ENCODE measurements at places on chromosomes 6 and 20.

- DNase-seq = no peak
Observed at GRCh38 chr6:101294051-101294638, 99.4 kb upstream of the GRIK2 start.

- DNase-seq = no peak
Observed at GRCh38 chr20:46089167-46089416, 670 bp downstream of the NCOA5 start.

GRCh38 chr20:39036011-39036410, 73.9 kb downstream of the DHX35 start:
- DNase-seq = no peak

- DNase-seq = no peak
Observed at GRCh38 chr6:23477586-23477985, 648.4 kb upstream of the NRSN1 start.

DNA sequence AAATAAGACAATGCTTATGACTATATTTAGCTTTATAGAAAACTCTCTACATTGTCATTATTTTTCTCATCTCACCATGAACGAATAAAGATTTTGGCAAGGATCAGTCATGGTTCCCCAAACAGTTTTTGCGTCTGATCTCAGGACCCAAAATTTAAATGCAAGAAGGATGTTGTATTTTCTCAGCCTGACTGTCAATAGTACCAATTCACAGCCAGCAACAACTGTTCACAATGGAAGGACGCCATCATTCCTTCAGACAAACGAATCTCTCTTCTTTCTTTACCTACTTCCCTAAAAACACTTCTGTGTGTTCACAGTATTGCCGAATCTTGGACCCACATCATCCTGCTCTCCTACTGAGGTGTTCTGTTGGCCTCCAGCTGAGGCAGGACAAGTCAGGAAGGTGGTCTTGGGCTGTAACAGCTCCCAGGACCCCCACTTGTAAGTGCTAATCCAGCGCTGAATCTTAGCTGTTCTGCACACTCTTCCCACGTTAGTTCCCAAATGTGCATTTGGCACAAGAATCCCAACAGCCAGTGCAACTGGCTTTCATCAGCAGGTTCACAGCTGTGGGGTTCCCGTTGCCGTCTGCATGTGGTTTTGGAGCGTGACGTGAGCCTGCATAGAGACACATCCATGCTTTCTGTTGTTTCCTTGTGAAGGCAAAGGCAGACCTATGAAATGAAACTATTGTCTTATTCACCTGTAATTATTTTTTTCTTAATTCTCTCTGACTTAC, 600.0 kb downstream of the QKI start:
- DNase-seq = no peak

DNA sequence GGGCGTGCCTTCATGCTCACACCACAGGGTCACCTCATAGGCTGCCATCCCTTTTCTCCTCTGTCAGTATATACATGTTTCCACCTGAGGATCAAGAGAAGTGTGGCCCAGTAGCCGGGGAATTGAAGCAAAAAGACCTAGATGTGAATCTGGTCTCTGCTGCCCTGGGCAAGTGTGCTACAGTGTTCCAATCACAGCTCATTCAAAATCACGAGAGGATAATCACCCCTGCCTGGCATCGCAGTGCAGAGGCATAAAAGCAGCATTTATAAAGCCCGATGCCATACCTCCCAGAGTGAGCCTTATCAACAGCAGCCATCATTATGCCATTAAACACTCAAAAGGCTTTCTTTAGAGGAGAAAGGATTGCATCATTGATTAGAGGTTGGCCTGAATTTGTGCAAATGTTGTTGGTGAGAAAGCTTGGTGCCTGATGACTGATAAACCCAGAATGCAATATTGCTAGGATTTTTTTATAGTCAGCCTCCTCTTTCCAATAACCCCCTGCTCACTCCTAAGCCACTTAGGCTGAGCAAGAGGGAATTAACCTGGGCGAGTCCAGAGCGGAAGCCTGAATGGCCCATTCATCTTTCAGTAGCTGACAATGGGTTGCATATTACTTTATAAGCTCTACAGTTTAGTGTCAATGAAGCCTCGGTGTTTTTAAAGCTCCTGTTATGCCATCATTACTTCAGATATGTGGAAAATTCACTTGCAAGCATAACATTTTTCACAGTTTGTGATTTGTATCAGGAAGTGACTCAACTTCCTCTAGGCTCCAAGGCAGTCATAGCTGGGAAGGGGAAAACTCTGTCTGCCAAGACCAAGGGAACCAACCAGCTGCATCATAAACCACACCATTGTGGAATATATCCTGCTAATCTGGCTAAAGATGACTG, 92.5 kb upstream of the NXT1 start:
- DNase-seq = no peak

- no peak for DNase-seq
Observed at GRCh38 chr20:51500311-51500710, 42.2 kb downstream of the NFATC2 start.

DNA sequence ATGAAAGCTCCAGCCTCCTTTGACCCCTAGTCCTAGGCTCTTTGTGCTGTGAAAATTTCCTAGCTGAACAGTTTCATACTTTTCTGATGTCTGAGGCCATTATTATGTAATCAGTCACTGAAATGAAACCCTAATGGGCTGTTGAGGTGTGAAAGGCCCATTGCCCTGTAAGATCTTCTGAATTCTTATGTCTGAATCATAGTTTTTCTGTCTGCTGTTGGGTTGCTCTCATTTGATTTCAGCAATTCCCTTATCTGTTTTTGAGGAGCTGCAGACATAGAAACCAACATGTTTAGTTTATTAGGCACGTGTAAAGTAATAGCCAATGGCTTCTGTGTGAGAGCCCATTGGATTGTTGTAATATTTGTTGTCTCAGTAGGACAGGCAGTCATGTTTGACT, 118.1 kb downstream of the EYA4 start:
- no peak for DNase-seq

GRCh38 chr6:100338090-100338489, 126.6 kb downstream of the SIM1 start:
- no peak for DNase-seq

DNA sequence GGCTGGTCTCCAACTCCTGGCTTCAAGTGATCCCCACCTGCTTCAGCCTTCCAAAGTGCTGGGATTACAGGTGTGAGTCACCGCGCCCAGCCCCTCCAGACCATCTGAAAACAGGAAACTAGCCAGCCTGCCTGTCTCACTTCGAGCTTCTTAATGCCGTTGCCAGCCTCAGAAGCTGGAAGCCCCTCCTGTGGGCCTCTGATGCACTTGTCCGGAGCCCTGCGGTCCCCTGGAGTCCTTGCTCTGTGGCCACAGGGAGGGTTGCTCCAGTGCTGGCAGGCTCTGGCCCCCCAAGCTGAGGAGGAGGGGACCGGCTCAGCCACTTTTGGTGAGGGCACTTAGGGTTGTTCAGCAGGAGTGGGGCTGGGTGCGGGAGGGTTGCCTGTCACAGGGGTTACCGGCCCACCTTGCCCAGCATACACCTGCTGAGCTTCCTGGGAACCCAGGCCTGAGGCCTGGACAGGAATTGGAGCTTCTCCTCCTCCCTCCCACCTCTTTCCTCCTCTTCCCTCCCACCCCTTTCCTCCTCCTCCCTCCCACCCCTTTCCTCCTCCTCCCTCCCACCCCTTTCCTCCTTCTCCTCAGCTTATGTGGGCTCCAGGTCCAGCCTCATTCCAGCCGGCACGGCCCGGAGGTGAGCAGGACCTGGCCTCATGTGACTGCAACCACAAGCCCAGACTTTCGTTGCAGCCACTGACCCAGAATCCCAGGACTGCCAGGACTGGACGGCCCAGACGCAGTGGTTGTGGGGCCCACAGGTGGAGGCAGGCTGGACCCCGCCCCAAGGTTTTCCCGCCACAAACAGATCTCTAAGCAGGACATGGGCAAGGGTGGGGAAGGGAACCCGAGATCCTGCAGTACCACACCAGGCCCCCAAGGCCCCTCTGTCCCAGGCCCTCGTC, 9.4 kb upstream of the BIRC7 start:
- DNase-seq = no peak

- DNase-seq = no peak
Observed at GRCh38 chr6:14058735-14059134, 58.8 kb upstream of the CD83 start.

DNA sequence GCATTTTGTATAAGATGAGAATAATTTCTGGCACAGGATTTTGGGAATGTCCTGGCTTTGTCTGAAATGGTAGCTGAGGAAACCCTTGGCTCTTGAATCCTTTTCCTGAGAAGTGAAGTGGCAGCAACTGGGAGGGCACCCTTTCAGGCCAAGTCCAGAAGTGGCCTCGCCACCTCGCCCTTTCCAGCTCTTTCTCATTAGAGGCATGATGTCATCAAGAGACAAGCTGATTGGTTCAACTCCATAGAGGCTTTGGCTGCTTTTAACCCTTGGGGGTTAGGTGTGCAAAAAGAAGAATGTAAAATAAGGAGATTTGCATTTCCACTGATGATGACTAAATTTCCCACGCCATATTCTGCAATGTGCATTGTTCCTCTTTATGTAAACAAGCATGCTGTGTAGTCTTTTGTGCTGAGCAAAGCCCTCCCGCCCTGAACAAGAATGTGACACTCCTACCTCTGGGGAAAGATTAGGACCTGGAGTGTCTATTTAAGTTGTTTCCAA, 116.5 kb downstream of the TCP11 start:
- DNase-seq = peak; percentile 71

DNA sequence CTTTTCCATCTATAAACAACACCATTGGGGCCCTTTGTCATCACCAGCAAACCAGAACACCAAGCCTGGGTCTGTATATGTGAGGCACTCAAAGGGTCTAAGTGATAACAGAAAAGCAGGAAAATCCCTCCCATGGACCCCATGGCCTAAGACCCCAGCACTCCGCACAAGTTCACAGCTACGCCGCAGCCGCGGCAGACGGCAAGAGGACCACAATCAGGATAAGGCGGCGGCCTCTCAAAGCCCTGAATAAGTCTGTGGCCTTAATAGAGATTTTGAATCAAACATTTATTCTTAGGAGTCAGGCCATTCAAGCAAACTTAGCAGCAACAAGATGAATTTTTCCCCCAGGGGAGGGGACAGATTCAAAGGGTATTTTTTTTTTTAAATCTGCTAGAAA, 2.9 kb downstream of the ZBTB46 start:
- no peak for DNase-seq

GRCh38 chr6:96235927-96236326, 220.2 kb downstream of the FUT9 start:
- DNase-seq = no peak

GRCh38 chr6:127606131-127606562, 29.2 kb downstream of the C6orf58 start:
- DNase-seq = no peak

DNA sequence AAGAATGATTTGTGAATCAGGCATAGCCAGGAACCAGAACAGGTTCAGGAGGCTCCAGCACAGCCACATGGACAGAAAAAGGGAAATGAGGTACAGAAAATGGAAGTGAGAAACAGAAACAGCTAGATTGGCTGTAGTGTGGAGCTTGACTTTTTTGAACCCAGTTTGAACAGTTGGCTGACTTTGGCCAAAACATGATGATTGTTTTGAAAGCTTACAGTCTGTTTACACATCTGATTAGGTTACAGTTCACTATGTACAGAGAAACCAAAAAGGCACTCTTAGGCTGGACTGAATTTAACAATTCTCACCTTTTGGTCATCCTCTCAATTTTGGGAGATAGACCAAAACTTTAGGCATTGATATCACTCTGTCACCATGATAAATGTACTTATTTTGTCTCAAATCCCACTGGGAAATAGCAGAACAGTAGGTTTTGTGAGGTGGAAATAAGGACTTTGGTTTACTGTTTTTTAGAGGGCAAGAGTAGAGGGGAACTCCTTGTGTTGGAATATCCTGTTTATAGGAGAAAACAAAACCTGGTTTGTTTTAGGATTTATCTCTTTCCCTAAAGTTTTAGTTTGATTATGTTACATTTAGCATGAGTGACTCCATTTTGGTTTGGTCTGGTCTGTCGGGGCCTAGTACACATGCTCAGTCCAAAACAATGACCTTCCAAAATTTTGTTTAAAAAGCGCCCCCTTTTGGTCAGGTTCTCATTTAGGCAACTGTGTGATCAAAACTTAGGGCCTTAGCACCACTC, 123.1 kb downstream of the OLIG3 start:
- DNase-seq = peak; percentile 27

DNA sequence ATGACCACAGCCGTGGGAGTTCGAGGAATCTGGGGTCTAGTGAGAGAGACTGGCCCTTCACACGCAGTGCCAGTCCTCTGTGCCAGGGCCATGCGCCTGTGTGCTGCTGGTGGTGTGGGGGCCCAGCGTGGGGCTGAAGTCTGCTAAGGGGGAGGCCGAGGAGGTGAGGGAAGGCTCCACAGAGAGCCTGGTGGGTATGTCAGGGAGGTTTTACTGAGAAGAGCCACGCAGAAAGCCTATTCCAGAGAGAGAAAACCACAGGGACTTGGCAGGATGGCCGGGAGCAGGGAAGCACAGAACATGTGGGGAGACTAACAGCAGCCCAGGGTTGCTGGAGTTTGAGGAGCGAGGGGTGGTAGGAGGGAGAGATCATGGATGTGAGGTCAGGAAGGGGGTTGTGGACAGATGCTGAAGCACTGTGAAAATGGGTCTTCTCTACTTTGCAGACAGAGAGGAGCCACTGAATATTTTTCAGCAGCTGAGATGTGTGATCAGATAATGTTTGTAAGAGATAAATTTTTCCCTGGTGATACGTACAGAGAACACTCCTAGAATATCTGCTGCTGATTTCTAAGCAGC, 35.3 kb downstream of the DUSP22 start:
- no peak for DNase-seq

GRCh38 chr6:146146836-146147235, 118.0 kb downstream of the GRM1 start:
- no peak for DNase-seq

GRCh38 chr20:37622728-37623127, 71.1 kb upstream of the CTNNBL1 start:
- no peak for DNase-seq

DNA sequence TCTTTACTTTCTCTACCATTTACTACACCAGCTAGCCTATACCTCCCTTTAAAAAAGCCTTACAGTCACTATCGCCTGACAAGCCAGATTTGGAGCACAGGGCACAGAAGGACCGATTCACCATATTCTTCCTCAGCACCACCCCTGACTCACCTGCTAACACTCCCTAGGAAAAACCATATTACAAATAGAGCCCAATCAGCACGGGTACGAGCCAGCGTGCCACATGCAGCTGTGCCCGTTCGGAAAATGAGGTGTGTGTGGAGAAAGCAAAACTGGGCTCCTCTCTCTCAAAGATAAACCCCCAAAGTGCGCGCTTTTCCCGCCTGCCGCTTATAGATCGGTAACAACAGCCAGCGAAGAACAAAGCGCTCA, 1.2 kb downstream of the SYNCRIP start:
- no peak for DNase-seq

Measured in Ammon's horn (tissue), 1 donor.